Stimulated activated CD4-positive, alpha-beta T cell treated with anti-CD3 and anti-CD28 coated beads, Interleukin-1b, Interleukin-23, amount 100 ng/mL, for 1 hour (primary cell): ENCODE measurements at places on chromosomes 1 and 21.

DNA sequence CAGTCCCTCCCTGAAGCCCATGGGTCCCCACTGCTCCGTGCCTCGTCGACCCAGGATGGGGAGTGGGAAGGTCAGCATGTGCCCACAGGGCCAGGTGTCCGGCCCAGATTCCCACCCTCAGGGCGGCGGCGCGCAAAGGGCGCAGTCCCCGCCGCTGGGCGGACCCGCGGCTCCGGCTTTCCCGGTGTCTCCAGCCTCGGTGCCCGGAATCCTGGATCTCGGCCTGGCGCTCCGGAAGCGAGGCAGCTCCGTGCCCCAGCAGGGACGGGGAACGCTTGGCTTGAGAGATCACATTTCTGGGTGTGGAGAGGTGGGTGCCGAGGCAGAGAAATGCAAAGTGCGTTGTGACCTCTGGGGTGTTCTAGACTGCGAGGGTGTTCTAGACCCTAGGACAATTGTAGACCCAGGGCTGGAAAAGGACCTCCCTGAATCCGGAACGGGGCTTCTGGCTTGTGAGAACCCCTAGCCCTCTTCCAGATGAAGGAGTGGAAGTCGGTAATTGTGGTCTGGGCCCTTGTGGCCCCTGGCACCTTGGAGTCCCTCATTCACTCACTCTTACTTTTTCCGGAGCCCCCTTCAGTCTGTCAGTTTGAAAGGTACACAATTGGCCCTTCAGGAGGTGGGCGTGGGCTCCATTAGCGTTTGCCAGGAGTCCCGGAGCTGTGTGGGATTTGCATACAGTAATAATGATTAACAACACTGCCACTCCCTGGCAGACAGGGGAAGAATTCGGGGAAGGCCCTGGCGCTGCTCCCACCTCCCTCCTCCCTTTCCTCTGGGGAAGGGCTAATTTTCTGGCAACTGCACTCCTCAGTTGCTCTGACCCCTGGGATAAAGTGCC is 1.6 kb upstream of the KCND3 start:
- DNase-seq = no peak

GRCh38 chr1:88740784-88741183 is 56.7 kb downstream of the PKN2 start:
- DNase-seq = no peak

DNA sequence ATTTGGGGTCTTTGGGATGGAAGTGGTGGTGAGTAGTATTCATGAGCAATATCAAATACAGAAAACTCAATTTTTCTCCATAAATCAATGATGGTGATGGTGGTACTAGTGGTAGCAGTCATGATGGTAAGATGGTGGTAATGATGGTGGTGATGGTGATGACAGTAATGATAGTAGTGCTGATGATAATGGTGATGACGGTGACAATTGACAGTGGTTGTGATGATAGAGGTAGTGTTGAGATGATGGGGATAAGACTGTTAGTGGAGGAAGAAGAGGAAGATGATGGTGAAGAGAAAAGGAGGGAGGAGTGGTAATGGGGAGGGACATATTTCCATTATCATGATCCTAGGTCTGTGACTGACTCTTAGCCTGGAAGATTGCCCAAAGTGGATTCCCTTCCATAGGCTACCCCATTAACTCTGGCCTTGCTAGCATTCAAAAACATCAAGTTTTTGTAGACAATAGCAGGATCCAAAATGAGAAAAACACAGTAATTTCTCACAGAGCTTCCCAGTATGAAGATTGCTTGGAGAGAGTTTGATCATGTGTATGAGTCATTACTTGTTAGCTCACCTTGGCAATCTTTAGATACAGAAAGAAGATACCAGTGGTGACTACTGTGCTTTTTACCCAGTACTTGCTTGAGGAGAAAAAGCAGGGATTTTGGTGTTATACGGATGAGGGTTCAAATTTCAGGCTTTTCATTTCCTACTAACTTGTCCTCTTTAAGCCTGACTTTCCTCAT is 93.9 kb downstream of the ATP1A1 start:
- no peak for DNase-seq

GRCh38 chr1:10814312-10814711 is 17.9 kb upstream of the CASZ1 start:
- DNase-seq = no peak

DNA sequence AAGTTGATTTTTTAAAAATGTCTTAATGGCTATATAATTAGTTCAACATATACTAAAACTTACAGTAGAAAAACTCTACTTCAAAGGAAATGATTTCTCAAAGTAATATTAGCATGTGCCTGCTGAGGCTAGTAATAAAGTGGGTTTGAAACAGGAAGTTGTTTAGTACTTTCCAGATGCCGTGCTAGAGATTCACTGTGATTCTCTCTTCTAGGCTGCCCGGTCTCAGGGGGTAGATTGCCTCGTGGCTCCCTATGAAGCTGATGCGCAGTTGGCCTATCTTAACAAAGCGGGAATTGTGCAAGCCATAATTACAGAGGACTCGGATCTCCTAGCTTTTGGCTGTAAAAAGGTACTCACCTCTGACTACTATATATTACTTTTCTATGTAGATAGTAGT is 9.1 kb downstream of the EXO1 start:
- no peak for DNase-seq
